Stimulated activated naive CD4-positive, alpha-beta T cell treated with Interleukin-2 at 50 U/mL for 16 hours (primary cell): ENCODE measurements at places on chromosomes 11 and 22.

DNA sequence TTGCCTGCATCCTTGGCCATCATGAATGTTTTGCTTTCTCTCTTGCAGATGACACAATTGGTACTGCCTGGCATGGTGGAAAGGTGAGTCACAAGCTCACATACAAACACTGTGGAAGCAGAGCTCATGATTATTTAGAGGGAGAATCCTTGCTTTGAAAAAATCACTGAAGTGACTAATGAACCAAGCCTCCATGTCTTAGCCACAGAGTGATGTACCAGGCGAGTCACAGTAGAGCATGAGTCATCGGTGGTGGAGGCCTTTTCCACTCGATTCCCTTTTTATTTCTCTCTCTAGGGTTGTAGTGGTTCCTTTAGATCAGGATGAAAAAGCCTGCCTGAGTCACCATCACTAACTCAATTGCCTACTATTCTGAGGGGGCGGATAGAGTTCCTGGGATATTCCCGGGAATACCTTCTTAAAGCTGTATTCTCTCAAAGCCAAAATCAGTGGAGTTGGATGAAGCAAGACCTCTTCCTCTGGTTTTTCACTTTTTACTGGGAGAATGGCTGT, 49.6 kb upstream of the ALKBH3 start:
- peak; percentile 46 for DNase-seq

- DNase-seq = no peak
Measured at GRCh38 chr11:111635706-111636045, 33.4 kb downstream of the SIK2 start.

- no peak for DNase-seq
Measured at GRCh38 chr22:49561976-49562375, 265.7 kb downstream of the BRD1 start.

DNA sequence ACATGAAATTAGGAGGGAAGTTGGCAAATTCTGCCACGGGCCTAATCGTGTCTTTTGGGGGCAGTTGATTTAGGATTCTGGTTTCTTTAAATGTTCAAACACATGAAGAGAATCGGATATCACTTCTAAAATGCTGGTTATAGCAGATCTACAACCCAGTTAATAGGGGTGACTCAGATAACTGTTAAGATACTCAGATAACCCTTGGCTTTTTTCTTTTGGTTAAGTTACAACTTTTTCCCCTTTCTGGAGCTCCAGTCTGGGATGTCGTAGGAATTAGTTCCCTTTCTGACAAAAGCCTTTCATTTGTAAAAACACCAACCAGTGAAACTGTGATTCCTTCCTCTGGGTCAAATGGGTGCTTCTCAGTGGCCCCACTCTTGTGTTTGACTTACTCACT, 976 bp downstream of the DEPDC7 start:
- DNase-seq = no peak

DNA sequence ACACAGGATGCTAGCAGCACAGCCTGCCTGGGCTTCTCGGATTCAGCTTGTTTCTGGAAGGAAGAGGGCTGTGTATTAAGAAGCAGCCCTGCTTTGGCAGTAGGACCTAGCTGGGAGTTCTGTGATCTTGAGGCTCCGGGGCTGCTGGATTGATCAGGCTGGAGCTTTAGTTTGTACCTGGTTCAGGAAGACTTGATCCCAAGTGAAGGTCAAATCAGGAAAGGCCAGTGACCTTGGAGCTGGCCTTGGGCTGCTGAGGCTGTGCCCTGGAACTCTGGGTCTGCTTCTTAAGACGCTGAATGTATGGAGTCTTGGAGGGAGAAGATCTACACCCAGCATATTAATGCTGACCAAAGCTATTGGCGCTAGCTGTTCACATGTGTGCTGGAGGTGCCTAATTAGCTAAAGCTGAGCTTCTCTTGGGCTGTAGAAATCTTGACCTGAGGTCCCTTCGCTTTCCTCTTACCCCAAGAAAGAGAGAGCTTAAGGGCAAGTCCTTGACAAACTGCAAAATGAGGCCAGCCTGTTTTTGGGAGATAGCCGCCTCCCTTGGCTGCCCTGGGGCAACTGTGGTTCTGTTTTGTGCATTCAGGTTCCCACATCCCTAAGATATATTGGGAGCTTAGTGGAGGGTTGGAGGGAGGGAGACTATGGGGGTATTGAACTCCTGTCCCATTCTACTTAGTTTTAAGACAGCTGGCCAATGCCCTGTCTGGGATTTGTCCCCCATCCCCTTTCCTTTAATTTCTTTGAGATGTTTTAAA, 135.9 kb downstream of the DBX1 start:
- no peak for DNase-seq

GRCh38 chr11:94183886-94184264, 55.2 kb downstream of the PANX1 start:
- DNase-seq = no peak

DNA sequence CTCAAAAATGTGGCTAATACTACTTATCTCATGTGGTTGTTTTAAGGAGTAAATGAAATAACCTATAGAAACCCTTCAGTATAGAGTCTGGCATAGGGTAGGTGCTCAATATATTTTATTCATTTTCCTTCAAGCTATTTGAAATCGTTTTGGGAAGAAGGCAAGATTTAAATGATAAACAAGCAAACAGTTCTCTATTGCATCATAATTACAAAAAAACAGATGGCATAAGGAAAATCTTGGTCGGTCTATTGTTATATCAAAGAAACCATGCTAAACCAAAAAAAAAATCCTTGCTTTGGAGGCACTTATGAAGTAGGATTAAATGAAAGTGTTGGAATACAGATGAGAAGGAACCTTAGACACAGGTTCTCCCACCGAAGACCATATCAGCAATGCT, 4.7 kb downstream of the ZNF202 start:
- no peak for DNase-seq

GRCh38 chr11:101446238-101446637, 137.6 kb downstream of the TRPC6 start:
- DNase-seq = no peak

GRCh38 chr22:25404928-25405816, 159.3 kb upstream of the GRK3 start:
- DNase-seq = peak; percentile 62

DNA sequence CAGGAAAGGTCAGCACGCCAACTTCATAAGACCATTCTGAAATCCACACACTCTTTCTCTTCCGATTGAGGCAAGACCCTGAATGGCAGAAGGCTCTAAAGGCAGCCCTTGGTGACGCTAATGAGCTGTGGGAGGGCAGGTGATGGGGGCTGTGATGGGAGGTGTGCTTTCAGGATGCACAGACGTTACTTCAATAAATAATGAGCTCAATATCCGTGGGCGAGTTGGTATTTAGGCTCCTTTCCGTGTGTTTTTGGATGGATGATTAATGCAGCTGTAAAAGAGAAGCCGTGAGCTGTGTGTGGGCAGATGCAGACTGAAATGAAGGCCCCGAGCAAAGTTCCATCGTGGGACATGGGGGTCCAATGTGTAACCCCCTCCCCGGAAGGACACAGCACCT, 130.6 kb upstream of the CSNK2A3 start:
- no peak for DNase-seq

GRCh38 chr11:35141571-35141971, 2.6 kb downstream of the CD44 start:
- peak; percentile 14 for DNase-seq

GRCh38 chr11:14181121-14181520, 177.9 kb downstream of the RRAS2 start:
- DNase-seq = no peak

- DNase-seq = no peak
Measured at GRCh38 chr11:108568195-108568858, 25.2 kb downstream of the EXPH5 start.

DNA sequence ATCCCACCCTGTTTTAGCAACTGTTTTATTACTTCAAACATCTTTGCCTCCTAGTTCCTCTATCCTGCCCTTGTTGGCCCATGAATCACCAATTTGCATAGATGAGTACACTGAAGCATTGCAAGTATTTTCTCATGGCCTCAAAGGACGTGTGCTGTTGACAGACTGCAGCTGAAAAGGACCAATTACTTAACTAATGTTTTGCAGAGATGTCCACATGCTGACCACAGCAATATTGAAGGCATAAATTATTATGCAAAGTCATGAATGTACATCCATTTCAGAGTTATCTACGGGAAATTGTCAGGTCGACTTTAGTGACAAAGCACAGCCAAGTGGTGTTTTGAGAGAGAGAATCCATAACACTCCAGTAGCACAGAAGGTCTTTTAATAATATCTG, 64.8 kb downstream of the CADM1 start:
- DNase-seq = no peak

GRCh38 chr11:79212741-79213190, 228.1 kb downstream of the TENM4 start:
- DNase-seq = no peak

- no peak for DNase-seq
Measured at GRCh38 chr11:114185436-114185835, 110.8 kb upstream of the NNMT start.

- no peak for DNase-seq
Measured at GRCh38 chr11:13290221-13290980, 12.8 kb downstream of the BMAL1 start.

GRCh38 chr11:128338811-128339210, 248.5 kb downstream of the ETS1 start:
- DNase-seq = no peak
